ENCODE measurements at places on chromosomes 1 and 21.

- DNase-seq, result no peak
Measured at GRCh38 chr1:3714284-3714741, 37.9 kb upstream of the CCDC27 start.

- no peak for DNase-seq
Measured at GRCh38 chr1:68558321-68559026, 61.6 kb upstream of the DEPDC1 start.

- no peak for DNase-seq
Measured at GRCh38 chr1:23227806-23228205, 10.5 kb upstream of the HTR1D start.

DNA sequence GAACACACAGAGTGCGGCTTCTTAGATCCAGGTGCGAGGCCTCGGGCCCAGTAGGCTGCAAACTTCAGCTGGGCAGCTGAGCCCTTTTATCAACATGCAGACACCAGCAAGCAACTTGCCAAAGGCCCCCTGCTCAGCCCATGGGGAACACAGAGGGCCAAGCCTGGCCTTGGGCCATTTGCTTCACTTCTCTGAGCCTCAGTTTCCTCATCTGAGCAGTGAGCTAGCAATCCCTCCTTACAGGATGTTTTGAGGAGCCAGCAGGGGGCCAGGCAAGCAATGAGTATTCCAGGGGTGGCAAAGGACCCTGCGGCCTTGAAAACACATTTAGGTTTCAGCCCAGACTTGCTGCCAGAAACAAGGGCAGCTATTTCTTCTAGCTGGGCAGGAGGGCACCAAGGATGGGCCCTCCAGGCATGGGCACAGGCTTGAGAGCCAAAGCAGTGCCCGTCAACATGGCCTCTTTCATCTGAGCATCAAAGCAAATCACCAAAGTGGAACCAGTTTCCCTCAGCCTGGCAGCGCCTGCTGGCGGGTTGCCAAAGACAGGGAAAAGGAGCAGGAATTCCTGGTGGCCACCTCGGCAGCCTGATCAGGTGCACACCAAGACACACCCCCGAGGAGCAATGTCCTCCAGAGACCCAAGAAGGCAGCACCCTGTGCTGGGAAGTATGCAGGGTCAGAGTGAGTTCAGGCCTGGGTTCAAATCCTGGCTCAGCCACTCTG is 1.4 kb downstream of the MATN1 start:
- DNase-seq, result no peak

- DNase-seq, result no peak
Measured at GRCh38 chr1:219060798-219061197, 112.9 kb upstream of the LYPLAL1 start.

DNA sequence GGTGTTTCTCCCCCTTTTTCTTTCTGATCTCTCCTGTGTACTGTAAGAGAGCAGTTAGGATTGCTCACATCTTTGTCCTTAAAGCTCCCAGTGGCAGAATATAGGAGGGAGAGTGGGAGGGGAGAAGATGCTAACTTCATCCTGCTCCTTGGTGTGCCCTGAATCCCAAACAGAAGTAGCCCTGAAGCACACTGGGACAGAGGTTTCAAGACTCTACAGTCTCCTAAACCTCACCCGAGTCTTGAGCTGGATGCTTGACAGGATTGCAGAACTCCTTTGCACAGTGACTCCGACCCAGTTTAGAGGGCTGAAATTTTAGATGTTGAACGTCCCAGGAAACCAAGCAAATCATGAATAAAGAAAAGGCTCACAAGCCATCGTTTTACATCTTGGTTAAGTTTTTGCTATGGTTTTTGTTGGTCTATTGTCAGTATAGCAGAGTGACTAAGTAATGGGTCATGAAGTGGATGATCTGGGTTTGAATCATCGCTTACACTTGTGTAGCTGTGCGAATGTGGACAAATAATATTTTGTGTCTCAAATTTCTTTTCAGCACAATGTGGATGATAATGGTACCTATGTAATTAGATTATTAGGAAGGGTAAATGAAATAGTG is 37.5 kb downstream of the XCL2 start:
- DNase-seq, result no peak

DNA sequence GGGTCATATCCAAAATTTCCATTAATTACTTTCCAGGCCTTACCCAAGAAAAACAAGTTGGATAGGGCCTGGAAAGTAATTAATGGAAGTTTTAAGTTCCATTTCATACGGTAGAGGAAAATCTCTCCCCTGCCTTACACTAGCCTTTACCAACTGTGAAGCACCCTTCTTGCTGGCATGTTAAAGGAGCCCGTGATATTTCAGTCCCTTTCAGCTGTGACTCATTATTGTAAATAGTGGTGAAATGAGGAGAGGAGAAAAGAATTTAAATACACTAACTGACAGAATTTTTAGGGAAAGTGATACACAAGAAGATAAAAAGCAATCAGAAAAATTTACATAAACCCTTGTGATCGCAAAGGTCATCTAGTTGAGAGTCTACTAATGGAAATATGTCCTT is 20.3 kb upstream of the KAZN start:
- DNase-seq, result no peak
